NCI-H187 treated with DMSO at 0.1 percent for 48 hours (cell line): ENCODE measurements at places on chromosomes 11 and 22.

GRCh38 chr11:93630037-93630436, 31.4 kb upstream of the CEP295 start:
- DNase-seq: no peak

DNA sequence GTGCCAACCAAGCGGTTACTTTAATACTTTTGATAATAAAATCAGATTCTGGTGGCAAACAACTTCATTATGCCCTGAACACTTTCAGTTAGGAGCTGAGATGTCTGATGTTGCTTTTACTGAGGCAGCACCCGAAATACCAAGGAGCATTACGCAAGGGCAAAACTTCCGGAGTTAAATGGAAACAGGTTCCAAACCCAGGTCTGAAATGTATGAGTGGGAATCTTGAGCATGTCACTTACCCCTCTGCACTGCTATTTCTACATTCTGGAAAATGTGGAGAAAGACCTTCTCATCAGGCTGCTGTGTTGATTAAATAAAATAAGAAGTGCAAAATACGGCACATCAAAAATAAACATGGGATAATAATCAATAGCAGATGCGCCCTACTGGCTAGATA, 315.1 kb downstream of the LARGE1 start:
- no peak for DNase-seq

DNA sequence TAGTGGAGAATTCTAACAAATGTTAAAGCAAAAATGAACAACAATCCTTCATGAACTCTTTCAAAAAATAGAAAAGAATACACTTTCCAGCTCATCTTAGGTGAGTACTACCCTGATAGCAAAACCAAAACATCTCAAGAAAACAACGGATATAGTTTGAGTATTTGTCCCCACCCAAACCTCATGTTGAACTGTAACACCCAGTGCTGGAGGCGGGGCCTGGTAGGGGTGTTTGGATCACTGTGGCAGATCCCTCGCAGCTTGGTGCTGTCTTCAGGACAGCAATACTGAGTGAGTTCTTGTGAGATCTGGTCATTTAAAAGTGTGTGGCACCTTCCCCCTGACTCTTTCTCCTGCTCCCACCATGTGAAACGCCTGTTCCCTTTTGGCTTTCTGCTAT, 27.0 kb downstream of the NCAPD3 start:
- no peak for DNase-seq

GRCh38 chr11:76339221-76339620, 41.7 kb downstream of the THAP12 start:
- DNase-seq: no peak

- no peak for DNase-seq
Observed at GRCh38 chr11:17630936-17631335, 83.9 kb downstream of the OTOG start.

DNA sequence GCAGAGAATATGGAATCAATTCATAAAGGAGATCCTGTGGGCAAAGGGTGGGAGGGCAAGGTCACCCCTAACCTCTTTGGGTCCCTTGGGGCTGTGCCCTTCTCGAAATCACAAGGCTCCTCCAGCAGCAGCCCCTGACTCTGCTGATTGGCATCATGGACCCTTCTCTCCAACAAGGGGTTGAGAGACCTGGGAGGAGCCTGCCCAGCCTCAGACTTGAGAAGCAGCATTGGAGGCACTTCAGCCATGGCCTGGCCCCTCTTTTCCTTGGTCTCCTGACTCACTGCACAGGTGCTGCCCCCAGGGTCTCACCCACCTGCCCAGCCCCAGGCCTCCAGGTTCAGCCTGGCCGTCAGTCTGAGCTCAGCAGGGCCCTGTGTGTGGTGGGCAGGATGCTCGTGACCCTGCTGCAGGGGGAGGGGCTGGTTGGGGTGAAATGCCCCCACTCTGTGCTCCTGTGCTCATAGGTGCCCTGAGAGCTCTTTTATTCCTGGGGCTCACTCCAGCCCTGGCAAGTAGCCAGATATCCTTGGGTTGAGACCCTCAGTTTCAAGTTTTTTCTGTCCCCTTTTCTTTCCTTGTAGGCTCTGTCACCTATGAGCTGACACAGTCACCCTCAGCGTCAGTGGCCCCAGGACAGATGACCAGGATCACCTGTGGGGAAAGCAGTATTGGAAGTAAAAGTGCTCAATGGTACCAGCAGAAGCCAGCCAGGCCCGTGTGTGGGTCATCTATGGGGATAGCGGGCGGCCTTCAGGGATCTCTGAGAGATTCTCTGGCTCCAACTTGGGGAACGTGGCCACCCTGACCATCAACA, 110.8 kb downstream of the GGTLC2 start:
- no peak for DNase-seq

DNA sequence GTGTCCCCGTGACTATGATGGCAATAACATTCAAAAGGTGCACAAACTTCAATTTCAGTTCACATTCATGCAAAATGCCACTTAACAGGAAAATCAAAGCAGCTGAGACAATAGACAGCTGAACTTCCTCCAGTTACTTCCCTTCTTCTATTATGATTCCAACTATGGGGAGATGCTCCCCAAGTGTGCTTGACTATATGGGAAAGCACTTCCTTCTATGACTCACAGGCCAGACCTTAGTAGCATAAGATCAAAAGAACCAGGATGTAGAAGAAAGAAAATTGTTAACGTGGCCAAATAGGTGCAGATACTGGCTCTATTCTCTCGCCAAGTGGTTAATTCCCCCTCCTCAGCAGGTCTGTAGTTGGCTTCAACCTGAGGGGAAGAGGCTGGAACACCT, 7.8 kb upstream of the FAT3 start:
- DNase-seq: no peak

GRCh38 chr22:48495751-48496080, 1332.0 kb downstream of the BRD1 start:
- DNase-seq: no peak

- DNase-seq: no peak
Observed at GRCh38 chr11:42315267-42315666, 855.8 kb upstream of the LRRC4C start.

DNA sequence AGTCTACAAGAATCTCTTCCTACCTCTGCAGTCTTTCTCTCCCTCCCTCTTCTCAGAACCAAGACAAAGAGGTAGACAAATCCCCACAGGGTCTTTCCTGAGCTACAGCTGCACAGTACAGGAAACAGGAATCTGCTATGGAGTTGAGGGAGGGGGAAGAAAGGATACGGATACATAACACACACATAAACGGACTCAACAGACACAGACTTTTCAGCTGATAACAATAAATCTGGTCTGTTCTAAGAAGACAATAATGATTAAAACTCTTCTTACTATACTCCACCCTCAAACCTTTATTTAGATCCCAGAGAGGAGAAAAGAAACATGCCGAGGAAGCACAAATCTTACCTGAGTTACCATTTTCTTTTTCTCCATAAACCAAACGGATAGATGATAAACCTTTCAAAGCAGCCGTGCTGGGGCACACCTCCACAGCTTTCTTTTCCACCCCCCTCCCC, 122.2 kb downstream of the APOL5 start:
- DNase-seq: peak; percentile 11

DNA sequence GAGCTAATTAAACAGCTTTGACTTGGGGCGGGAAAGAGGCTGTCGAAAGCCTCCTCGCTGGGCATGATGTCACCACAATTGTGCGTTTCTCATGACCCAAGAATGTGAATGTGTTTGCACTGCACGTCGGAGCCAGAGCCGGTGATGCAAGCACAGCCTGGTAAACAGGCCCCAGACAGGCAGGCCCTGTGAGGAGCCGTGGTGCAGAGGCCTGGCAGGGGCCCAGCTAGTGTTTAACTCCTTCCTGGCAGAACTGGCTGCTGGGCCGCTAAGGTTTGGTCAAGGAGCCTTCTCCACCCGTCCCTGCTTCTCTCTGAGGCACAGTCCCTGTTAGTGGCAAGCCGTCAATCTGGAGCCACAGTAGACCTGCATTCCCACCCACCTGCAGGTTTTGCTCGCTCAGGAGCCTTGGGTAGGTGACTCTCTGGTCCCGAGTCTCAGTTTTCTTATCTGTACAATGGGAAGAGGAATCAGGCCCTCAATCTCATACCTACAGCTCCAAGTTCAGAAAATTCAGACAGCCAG, 25.4 kb upstream of the SMTN start:
- DNase-seq: no peak

DNA sequence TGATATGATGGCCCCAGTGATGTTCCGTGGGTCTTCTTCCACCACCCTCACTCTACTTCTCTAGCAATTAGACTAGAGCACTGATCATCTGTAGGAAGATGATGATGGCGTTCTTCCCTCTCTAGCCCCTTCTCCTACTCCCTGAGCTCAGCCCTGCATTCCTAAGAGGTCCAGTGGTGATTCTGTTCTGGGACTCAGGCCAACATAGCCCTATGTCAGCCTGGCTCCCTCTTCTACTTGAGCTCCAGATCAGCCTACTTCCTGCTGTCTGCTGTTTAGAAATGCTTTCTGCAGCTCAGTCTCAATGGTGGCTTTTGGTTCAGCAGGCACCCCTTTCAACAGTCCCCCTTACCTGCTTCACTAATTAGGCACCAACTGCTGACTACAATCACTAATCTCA, 86.1 kb upstream of the ZBED5 start:
- DNase-seq: no peak

DNA sequence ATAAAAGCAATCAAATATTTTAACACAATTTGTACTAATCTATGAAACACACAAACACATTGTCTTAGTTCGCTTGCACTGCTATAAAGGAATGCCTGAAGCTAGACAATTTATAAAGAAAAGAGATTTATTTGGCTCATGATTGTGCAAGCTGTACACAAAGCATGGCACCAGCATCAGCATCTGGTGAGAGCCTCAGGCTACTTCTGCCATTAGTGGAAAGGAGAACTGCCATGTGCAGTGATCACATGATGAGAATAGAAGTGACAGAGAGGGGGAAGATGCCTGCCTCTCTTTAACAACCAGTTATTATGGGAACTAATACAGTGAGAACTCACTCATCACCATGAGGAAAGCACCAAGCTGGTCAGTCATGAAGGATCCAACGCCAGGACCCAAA, 105.1 kb downstream of the GUCY1A2 start:
- DNase-seq: no peak

DNA sequence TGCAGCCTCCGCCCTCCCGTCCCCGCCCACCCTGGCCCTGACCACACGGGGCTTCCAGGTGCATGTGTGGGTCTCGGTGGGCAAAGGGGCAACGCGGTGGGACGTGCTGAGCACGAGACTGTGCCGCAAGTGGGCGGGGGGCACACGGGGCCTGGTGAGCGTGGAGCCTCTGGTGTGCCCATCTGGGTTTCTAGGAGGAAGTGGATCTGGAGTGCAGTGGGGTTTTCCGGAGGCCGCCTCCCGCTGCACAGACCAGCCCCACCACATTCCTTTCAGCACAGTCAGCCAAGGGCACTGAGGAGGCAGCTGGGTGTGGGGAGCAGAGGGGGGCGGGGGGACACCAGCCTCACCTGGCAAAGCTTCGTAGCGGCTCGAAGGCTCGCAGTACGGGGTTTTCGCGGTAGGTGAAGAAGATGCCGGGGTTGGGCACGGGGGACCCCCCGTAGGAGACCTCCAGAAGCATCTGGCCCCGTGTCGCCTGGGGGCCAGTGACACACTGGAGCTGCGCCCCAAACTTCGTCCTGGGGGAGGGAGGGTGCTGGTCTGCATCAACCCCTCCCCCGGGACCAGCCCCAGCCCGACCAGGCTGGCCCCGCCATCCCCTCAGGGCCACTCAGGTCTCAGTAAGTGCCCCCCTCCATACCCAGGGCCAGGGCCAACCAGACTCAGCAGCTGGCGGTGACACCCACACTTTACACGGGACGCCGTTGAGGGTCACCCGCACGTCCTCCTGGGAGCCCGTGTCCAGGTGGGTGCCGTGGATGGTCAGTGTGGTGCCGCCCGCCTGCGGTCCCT, 12.4 kb upstream of the MAPK11 start:
- DNase-seq: no peak

GRCh38 chr11:199782-200181, 6.9 kb downstream of the SCGB1C1 start:
- DNase-seq: no peak

GRCh38 chr22:25919452-25919851, 177.5 kb downstream of the MYO18B start:
- no peak for DNase-seq

GRCh38 chr22:34861787-34862186, 204.2 kb upstream of the ISX start:
- no peak for DNase-seq

DNA sequence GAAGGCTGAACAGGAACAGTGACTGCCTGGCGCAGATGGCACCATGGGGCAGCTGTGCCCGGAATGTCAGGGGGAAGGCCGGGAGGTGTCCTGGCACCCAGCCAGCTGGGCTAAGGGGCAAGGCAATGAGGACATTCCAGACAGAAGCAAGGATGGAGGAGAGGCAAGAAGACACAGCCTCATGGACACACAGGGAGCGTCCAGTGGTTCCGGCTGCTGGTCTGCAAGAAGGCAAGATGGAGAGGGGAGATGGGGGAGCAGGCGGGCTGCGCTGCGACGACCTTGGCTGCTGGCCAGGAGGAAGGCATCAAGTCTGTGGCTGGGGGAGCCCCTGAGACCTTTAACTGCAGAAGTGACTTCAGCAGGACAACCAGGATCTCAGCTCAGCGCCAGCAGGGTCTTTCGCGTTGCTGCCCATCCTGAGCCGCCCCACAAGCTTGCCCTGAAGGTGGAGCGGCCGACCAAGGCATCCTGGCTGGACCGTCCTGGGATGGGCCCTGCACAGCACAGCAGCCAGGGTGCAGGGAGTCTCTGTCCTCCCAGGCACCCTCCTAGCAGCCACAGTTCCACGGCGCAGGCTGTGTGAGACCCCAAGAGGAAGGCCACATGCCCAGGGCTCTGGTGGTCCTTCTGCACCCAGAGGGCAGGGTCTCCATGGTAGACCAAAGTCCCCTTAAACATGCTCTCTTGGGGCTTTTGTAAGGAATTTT, 531.7 kb downstream of the BRD1 start:
- no peak for DNase-seq

DNA sequence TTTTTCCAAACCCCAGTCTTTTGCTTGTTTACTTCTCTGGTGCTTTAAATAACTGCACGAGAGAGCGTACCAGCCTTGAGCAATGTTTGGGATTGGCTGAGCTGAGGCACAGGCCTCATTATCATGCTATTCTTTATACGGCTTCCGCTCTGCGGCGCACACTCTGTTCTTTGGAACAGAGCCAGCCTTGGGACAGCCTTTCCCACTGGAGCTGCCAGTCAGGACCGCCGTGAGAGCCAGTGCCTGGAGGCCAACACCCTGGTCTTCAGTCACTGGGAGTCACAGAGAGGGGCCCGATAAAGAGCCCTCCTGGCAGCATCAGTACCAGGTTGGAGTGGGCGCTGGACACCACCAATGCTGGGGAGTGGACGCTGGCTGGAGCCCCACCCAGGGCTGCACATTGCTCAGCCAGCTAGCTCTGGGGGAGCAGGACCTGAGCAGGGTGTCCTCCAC, 125.6 kb downstream of the BCR start:
- DNase-seq: no peak

DNA sequence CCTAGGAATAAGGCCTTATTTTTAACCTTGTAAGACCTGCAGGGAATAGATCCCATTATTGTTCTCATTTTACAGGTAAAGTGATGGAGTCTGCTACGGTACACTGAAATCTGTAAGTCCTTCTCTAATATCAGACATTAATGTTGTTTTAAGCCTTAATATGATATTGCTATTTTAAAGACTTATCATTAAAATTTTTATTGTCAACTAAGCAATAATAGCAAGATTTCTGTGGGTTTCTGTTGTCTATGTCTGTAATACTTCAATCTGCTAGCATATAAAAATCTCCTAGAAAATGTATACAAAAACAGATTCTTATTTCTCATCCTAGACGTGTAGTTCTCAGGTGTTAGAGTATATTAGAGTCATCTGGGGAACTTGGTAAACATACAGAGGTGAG, 317.5 kb upstream of the TENM4 start:
- no peak for DNase-seq
